ENCODE measurements at places on chromosomes 7 and 10. TPM values are rescaled to one million over a fixed set of nuclear protein-coding genes. Genes with fewer than 3 reads are reported as not detected.

Gene BCL7B
- 68.4 TPM for total RNA-seq

Gene SHH
- total RNA-seq = 2.2 TPM

Gene HDAC9
- 0.40 TPM for total RNA-seq

Gene MSMB
- not detected for total RNA-seq

Gene CDC14C
- total RNA-seq = not detected

Gene ACSL5
- total RNA-seq = 0.39 TPM

Gene OR9A2
- not detected for total RNA-seq

Gene OR2A42
- not detected for total RNA-seq

Gene STEAP2
- total RNA-seq = 4.2 TPM

Gene WDR86
- not detected for total RNA-seq

Gene AGMO
- 1.1 TPM for total RNA-seq

Gene UPK3B
- total RNA-seq = 18.7 TPM

Gene H2BK1
- not detected for total RNA-seq

Gene SFRP4
- total RNA-seq = 7.7 TPM

Gene FAM25G
- not detected for total RNA-seq

Gene KCNH2
- 1.0 TPM for total RNA-seq

Gene STX1A
- 67.2 TPM for total RNA-seq

Gene OR2A5
- not detected for total RNA-seq

Gene PHKG1
- 0.52 TPM for total RNA-seq

Gene MYL10
- total RNA-seq = not detected

Gene PUS7
- 24.1 TPM for total RNA-seq

Gene FAM237B
- total RNA-seq = not detected

Gene SFRP5
- 1.5 TPM for total RNA-seq

Gene EMX2
- total RNA-seq = not detected

Gene LRIT1
- total RNA-seq = not detected

Gene CYP2C19
- total RNA-seq = not detected

Gene CHST3
- 35.6 TPM for total RNA-seq

Gene ORAI2
- total RNA-seq = 17.7 TPM

Gene NSMCE4A
- 63.7 TPM for total RNA-seq

Gene CALML3
- not detected for total RNA-seq

Gene ERVW-1
- not detected for total RNA-seq

Gene NPTX2
- 0.17 TPM for total RNA-seq

Gene SNX13
- total RNA-seq = 16.1 TPM

Gene GIMAP7
- not detected for total RNA-seq

Gene STRIP2
- 8.0 TPM for total RNA-seq

Gene ADAM12
- 4.1 TPM for total RNA-seq

Gene ZCWPW1
- 0.85 TPM for total RNA-seq

Gene NUB1
- 39.0 TPM for total RNA-seq

Gene HOXA10
- 7.5 TPM for total RNA-seq

Gene AP5Z1
- 38.5 TPM for total RNA-seq

Gene AP4M1
- 16.1 TPM for total RNA-seq

Gene EPO
- total RNA-seq = not detected

Gene TFR2
- 2.1 TPM for total RNA-seq

Gene KIF5B
- 74.6 TPM for total RNA-seq

Gene FGFR2
- total RNA-seq = 0.45 TPM

Gene FKBP6
- not detected for total RNA-seq

Gene GDF2
- total RNA-seq = not detected

Gene PIK3CG
- total RNA-seq = not detected
